ENCODE measurements at places on chromosomes 2 and 18.

DNA sequence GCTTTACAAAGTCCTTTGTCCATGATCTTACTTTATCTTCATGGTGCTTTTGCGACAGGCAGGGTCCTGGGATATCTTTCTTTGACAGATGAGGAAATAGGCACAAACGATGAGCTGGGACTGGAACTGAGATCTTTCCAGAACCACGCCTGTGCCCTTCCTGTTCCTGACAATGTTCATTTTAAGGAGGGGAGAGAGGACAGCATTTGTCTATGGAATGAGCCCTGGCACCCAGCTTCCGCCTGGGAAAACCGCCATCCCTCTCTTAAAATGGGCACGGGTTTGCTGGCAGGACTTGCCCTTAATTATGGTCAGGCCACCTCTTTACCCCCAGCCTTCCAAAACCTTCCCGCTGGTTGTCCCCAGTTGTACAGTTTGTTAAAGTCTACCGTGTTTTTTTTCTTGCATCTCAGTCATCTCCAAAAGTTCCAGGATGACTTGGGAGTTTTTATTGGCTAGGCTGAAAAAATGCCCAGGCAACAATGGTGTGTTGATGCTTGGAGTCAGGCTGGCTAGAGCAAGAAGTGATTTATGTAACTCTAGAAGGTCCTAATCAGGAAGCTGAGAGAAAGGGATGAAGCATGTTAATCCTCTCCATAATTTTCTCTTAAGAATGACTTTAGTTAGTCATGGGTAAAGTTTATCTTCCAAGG is 264.9 kb upstream of the EPAS1 start:
- no peaks in the 10 kb centered on the region for H3K36me3 ChIP-seq
- DNase-seq, result no peak
- H3K4me3 ChIP-seq, result no peak overlapping the region
- no peak overlapping the region for H3K27ac ChIP-seq

GRCh38 chr2:204645018-204645773 is 99.9 kb downstream of the PARD3B start:
- H3K4me1 ChIP-seq, result no peaks in the 10 kb centered on the region
- no peak overlapping the region for H3K4me3 ChIP-seq
- H3K27ac ChIP-seq, result no peak overlapping the region
- H3K36me3 ChIP-seq, result no peaks in the 10 kb centered on the region
- no peaks in the 10 kb centered on the region for H3K27me3 ChIP-seq

DNA sequence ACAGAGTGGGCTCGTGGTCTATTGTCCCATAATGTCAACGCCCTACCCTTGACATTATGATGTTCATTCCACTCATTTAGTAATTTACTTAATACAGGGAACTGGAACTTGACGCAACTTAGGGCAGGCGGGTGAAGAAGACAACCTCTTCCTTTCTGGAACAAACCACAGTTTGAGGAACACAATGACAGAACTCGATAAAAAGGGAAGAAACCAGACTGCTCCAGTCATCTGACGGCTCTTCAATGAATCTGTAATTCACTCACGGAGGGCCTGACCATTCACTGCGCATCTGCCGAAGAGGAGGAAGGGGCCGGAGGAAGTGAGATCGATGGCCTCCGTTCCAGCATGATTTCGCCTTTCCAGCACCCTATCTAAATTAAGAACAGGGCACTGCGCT is 83.2 kb downstream of the BCL2 start:
- H3K4me3 ChIP-seq, result no peak overlapping the region
- no peak overlapping the region for H3K27ac ChIP-seq
- H3K4me1 ChIP-seq, result peaks cover 20% of the 10 kb centered on the region
- no peaks in the 10 kb centered on the region for H3K36me3 ChIP-seq
- H3K27me3 ChIP-seq, result no peaks in the 10 kb centered on the region
- DNase-seq, result no peak

DNA sequence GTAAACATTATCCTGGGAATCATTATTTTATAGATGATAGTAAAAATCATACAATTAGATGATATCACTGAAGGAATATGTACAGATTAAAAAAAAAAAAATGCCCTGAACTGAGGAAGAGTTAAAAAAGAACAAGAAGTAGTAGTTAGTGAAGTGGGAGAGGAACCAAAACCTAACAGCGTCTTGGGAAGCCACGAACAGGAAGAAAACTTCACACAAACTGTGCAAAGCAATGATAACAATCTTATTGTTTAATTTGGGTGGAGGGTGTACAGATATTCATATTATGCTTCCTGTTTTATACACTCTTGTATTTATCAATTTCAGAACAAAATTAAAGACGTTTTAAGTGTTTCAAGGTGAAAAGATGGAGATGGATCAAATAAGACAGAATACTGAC is 3.5 kb downstream of the HEATR5B start:
- H3K4me1 ChIP-seq, result peaks cover 5% of the 10 kb centered on the region
- DNase-seq, result no peak

- no peak for DNase-seq
- no peak overlapping the region for H3K27ac ChIP-seq
- no peaks in the 10 kb centered on the region for H3K36me3 ChIP-seq
Observed at GRCh38 chr2:64313398-64313723, 140.6 kb upstream of the LGALSL start.

DNA sequence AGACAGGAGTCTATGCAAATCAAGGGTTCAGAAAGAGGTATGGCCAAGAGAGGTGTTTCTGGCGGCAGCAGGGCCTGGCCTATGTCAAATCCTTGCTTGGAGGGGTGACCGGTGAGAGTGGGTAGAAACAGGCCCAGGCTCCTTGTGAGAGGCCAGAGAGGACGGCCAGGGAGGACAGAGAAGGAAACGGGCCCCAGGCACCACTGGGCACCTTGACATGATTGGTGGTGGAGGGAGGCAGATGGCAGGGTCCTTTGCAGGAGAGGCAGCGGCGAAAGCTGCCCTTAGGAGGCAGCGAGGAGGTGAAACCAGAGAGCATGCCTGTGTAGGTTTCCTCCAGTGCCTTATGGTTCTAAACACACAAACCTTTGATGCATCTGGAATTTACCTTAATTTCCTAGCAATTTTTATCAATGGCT is 6.2 kb downstream of the RAMP1 start:
- no peaks in the 10 kb centered on the region for H3K36me3 ChIP-seq
- no peak overlapping the region for H3K4me3 ChIP-seq
- no peak for DNase-seq
- H3K4me1 ChIP-seq, result peaks cover 9% of the 10 kb centered on the region
- peaks cover 1% of the 10 kb centered on the region for H3K27me3 ChIP-seq

DNA sequence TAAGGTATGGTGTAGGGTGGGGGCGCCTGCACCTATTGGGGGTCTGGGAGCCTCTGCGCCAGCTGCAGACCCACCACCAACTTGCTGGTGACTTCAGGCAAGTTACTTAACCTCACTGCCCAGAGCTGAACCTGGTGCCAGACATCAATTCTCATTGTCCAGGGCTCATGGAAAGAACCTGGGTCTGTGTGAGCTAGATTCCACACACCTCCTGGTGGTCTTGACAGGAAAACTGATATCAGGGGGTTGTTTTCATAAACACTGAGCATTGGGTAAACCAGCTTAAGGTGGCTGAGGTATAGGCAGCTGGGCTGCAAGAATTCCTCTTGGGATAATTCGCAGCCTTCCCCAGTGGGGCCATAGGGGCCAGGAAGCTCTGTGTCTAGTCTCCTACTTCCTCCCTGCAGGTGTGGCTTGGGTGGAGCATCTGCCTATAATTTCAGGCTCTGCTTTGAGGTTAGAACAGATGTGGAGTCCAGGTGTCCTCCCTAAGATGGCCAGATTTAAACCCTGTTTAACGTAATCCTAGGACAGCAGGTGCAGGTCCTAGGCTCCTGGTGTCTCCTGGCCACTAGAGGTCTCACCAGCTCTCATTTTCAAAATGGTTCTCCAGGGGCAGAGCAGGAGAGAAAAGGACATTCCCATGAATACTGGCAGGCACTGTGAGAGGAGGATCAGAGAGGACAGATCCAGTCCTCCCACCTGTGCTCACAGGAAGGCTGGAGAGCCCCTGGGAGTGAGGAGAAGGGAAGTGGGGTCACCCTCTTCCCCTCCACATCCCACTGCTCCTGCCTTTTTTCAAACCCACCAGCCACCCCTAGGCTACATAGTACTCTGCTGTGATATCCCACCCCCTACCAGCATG is 100.4 kb upstream of the SMAD2 start:
- H3K4me1 ChIP-seq, result peaks cover 3% of the 10 kb centered on the region
- no peaks in the 10 kb centered on the region for H3K36me3 ChIP-seq
- peak; percentile 54 for DNase-seq

- DNase-seq, result no peak
- no peak overlapping the region for H3K27ac ChIP-seq
- H3K4me3 ChIP-seq, result no peak overlapping the region
- H3K4me1 ChIP-seq, result peaks cover 18% of the 10 kb centered on the region
- H3K27me3 ChIP-seq, result no peaks in the 10 kb centered on the region
Observed at GRCh38 chr2:10452312-10452711, 4.2 kb upstream of the ODC1 start.

GRCh38 chr2:1813371-1813770 is 69.1 kb upstream of the PXDN start:
- no peaks in the 10 kb centered on the region for H3K36me3 ChIP-seq
- H3K27me3 ChIP-seq, result no peaks in the 10 kb centered on the region
- peaks cover 5% of the 10 kb centered on the region for H3K4me1 ChIP-seq

GRCh38 chr18:55353391-55353790 is 234.6 kb downstream of the TCF4 start:
- peaks cover 17% of the 10 kb centered on the region for H3K36me3 ChIP-seq
- peaks cover 14% of the 10 kb centered on the region for H3K4me1 ChIP-seq
- DNase-seq, result no peak
- no peak overlapping the region for H3K27ac ChIP-seq

GRCh38 chr18:78495550-78495949 is 484.1 kb upstream of the SALL3 start:
- no peak for DNase-seq
- H3K36me3 ChIP-seq, result no peaks in the 10 kb centered on the region
- no peak overlapping the region for H3K27ac ChIP-seq
- no peak overlapping the region for H3K4me3 ChIP-seq
- H3K4me1 ChIP-seq, result no peaks in the 10 kb centered on the region
- no peaks in the 10 kb centered on the region for H3K27me3 ChIP-seq

- no peak overlapping the region for H3K27ac ChIP-seq
- no peaks in the 10 kb centered on the region for H3K36me3 ChIP-seq
- H3K4me1 ChIP-seq, result no peaks in the 10 kb centered on the region
- no peak overlapping the region for H3K4me3 ChIP-seq
- no peak for DNase-seq
- H3K27me3 ChIP-seq, result no peaks in the 10 kb centered on the region
Observed at GRCh38 chr18:48036226-48036625, 105.8 kb upstream of the SMAD2 start.

- no peak overlapping the region for H3K27ac ChIP-seq
- no peak for DNase-seq
- H3K4me3 ChIP-seq, result no peak overlapping the region
- H3K4me1 ChIP-seq, result no peaks in the 10 kb centered on the region
Observed at GRCh38 chr2:98842136-98842535, 93.9 kb downstream of the CRACDL start.

DNA sequence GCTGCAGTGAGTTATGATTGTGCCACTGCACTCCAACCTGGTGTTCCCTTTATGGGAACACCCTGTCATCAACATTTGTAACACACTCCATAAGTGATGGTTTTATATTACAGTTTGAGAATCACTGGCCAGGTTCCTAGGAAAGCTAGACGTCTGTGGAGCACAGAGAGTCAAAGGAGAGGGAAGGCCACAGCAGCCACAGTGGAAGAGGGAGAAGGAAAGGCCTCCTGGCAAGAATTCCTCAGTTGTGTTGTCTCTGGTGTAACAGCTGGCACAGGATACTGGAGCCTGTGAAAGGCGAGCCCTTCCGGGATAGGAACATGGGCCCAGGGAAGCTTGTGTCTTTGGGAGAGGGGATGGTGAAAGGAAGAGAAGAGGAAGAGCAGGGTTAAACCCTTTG is 360.5 kb upstream of the PIK3C3 start:
- H3K4me3 ChIP-seq, result no peak overlapping the region
- no peaks in the 10 kb centered on the region for H3K4me1 ChIP-seq
- DNase-seq, result no peak
- no peaks in the 10 kb centered on the region for H3K36me3 ChIP-seq

- no peak overlapping the region for H3K27ac ChIP-seq
- H3K36me3 ChIP-seq, result no peaks in the 10 kb centered on the region
- no peak for DNase-seq
- no peak overlapping the region for H3K4me3 ChIP-seq
- H3K27me3 ChIP-seq, result no peaks in the 10 kb centered on the region
Observed at GRCh38 chr18:50167966-50168365, 27.0 kb downstream of the MYO5B start.

DNA sequence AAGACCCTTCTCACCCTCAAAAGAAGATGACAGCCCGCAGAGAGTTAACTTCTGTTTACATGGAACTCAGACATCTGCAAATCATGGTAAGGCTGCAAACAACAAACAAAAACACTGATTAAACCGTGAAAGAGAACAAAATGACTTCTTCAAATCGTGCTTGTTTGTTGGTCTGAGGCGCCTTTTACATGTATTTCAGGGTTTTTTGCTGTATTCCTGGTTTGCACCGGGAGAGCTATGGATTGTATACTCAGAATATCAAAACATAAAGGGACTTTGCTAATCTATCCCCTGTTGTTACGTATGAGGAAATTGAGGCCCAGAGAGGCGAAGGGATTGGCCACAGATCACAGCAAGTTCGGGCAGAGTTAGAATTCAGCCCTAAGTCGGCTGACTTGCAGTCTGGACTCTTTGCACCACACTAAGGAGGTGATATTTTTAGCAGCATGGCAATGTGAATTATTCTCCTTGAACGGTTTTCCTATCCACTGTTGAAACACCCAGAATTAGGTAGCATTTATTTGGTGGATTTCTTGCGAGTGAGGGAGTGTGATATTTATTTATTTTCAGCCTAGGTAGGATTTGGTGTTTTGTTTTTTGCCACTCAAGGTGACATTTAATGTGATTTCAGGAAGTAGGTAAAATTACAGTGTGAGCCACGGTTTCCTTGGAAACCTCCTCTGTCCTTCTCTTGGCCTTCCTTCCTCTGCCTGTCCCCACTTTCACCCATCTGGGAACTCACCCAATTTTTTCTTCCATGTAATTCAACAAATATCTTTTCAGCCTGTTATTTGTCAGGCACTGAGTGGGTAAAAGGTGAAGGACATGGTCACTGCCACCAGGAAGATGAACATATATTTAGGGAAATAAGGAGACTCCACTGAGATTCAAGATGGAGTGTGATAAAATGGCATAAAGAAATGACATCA is 980 bp upstream of the PDE6D start:
- DNase-seq, result no peak
- H3K4me1 ChIP-seq, result peaks cover 14% of the 10 kb centered on the region
- no peaks in the 10 kb centered on the region for H3K27me3 ChIP-seq
- no peak overlapping the region for H3K27ac ChIP-seq
- no peaks in the 10 kb centered on the region for H3K36me3 ChIP-seq

- H3K27ac ChIP-seq, result no peak overlapping the region
- H3K4me1 ChIP-seq, result no peaks in the 10 kb centered on the region
- no peaks in the 10 kb centered on the region for H3K27me3 ChIP-seq
- no peak overlapping the region for H3K4me3 ChIP-seq
Observed at GRCh38 chr2:234259440-234259839, 208.9 kb downstream of the SPP2 start.

- DNase-seq, result no peak
- H3K4me3 ChIP-seq, result no peak overlapping the region
- H3K27me3 ChIP-seq, result peaks cover 7% of the 10 kb centered on the region
Observed at GRCh38 chr2:169464882-169465281, 14.4 kb upstream of the BBS5 start.

Measured in neuronal stem cell (in vitro differentiated cells).